ENCODE measurements at places on chromosomes 3 and 15.

- no peak for DNase-seq
These were observed 20.7 kb upstream of the CAV3 start for GRCh38 chr3:8712908-8713255.

DNA sequence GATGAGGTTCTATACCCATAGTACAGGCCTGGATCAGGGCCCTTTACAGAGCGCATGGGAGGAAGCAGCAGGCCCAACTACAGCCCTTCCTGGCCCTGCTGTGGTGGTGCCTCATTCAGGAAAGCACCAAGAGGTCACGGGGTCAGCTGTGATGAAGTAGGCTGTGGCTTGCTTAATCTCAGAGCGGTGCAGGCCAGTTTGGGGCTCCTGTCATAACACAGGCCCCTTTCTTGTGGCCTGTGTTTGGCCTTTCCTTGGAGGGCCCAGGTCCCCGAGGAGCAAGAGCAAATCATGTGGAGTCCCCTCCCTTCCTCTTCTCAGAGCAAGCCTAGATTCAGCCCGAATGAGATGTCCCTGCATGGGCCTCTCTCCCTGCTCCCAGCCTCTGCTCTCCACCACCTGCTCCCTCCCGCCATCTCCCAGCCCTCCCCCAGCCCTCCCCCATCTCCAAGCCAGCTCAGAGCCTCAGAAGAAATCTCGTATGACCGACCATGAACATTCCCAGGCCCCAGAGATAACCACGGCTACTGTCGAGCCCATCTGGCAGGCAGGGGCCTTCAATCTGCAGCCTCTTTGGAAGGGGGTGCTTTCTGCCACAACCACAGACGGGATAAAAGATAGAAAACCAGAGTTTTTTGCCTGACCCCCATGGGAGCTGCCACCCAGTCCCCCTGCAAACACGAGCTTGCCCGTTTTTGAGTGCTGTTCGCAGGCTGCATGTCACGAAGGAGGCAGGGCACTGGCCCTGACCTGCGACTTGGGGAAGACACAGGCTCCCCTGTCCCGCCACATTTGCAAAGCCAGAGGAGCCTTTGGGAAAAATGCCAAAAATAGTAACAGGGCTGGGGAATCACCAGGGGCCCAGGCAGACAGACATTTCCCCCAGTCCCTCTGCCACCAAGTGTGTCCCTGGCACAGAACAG, 32.3 kb upstream of the DUSP7 start:
- DNase-seq = peak; percentile 73

GRCh38 chr3:197306374-197307086, 8.1 kb upstream of the DLG1 start:
- no peak for DNase-seq

DNA sequence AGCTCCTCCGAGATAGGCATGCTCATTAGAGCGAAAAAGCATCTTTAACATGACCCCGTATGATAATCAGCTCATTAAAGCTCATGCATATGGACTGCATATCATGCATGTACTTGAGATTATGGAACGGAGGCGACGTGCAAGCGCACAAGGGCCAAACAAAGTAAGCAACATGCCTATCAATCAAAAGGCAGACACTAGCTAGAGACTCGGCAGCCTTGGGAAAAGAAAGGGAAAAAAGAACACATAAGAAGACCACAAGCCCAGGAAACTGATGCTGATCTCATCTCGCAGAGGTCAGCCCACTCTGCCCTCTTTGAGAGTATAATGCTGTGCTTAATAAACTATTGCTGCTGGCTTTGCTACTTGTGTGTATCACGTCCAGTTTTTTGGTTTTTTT, 2.6 kb upstream of the ACOX2 start:
- no peak for DNase-seq

DNA sequence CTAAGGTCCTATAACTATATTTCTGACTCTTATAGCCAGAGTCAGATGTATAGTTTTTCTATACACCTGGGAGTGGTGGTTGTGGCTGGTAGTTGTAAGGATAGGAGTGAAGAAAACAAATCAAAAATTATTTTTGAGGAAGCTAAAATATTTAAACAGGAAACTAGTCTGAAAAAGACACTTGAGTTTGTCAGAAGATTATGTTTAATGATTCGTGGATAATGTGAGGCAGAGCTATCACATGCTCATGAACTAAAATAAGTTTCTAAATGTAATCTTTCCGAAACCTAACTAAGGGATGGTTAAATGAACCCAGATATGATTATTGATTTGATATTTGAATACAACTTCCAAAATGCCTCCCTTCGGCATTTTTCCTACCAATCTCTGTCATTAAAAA, 30.4 kb downstream of the GABRR3 start:
- no peak for DNase-seq

DNA sequence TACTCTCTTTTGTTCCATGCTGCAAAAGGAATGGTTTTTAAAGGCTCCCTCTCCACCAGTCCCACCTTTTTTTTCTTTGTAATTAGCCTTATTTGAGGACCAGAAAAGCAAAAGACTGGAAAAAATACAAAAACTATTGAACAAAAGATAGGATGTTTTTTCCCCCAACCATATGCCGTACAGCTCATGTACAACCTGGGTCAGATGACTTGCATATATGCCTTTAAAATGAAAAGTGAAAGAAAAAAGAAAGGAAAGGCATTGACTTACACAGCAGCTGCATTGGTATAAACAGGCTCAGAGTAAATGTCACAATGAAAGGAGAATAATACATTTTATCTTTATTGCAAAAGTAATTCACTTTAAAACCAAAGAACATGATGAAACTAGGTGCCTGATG, 69.5 kb upstream of the CMC1 start:
- no peak for DNase-seq

DNA sequence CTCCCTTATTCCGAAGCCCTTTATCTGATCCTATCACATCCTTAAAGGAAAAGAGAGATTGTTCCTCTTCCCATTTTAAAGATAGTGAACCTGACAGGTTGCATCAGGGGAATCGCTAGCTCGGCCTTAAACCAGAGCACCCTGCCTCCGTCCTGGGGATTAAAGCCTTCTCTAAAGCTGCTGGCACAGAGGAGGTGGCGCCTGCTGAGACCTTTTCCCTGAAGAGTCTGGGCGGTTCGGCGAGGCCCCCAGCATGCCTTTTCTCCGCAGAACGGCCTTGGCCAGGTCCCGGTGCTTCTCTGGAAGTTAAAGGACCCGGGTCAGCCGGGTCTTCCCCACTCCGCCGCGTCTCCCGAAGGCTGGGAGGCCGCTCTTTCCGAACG, 593 bp downstream of the FAM219B start:
- peak; percentile 85 for DNase-seq

DNA sequence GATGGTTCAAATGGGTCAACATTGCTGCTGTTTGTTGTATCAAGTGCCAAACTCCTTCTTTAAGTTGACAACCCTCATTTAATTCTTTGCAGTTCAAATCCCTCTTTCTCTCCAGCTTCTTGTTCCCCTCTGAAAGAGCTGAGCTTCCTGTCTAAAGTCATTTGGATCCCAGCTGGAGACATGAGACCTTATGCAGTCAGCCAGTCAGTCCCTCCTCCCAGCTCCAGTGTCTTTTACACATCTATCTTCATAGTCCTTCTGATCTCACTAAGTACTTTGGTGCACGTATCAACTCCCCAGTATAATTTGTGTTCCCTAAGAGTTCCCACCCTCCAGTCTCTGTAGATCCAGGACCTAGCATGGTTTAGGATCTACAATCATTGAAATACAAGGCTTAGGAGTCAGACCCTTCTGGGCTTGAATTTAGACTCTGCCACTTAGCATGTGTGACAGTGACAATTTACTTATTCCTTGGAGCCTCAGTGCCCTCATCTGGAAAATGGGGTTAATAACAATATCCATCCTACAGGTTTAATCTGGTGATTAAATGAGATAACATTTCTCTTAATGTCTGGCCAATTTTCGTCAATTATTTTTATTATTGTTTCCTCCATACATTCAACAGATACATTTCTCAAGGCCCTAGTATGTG, 102.8 kb upstream of the SEMA6D start:
- peak; percentile 36 for DNase-seq

Data from NCI-H82 (cell line).